Fibroblast of lung (primary cell): ENCODE measurements at places on chromosomes 1 and 21. TPM values are rescaled to one million over a fixed set of nuclear protein-coding genes. Genes with fewer than 3 reads are reported as not detected.

- DNase-seq, result no peak
Observed at GRCh38 chr1:153849487-153850185, 73.1 kb downstream of the GATAD2B start.

GRCh38 chr1:159122005-159122621 lies 45.5 kb upstream of the AIM2 start:
- DNase-seq, result peak; percentile 25

DNA sequence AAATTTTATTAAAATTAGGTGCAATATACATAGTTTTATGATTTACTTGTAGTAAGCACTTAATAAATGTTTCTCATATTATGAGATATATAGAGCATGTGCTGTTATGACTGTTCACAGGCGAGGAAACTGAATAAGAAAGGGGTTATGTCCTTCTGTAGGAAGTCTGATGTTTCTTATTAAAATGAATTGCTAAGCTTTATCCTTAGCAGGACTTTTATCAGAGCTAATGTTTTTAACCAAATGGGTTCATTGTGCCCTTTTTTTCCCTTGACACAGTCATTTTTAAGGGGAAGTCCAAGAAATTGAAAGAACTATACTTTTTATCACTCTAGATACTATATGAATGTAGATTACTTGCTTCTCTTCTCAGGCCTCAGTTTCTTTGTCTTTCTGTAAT lies 285.2 kb downstream of the PTPRC start:
- no peak for DNase-seq

Gene CEP350
- 71.1 and 101 TPM in 2 replicates for total RNA-seq

DNA sequence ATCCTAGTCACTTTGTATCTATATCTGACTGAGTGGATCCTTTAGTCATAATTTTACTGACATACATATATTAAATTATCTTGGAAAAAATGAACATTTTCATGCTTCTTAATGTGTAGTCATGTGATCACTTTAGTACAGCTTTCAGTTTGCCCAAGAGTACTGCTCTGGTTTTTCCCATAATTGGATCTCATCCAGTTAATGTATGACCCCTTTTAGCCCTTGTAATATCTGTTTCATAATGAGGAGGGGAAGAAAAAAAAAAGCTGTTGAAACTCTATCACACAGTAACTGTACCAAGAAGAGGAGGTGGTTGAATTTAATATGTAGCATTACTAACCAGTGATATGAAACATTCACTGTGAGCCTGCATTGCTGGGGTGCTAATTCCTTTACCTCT lies 328.7 kb downstream of the PTPRC start:
- no peak for DNase-seq

DNA sequence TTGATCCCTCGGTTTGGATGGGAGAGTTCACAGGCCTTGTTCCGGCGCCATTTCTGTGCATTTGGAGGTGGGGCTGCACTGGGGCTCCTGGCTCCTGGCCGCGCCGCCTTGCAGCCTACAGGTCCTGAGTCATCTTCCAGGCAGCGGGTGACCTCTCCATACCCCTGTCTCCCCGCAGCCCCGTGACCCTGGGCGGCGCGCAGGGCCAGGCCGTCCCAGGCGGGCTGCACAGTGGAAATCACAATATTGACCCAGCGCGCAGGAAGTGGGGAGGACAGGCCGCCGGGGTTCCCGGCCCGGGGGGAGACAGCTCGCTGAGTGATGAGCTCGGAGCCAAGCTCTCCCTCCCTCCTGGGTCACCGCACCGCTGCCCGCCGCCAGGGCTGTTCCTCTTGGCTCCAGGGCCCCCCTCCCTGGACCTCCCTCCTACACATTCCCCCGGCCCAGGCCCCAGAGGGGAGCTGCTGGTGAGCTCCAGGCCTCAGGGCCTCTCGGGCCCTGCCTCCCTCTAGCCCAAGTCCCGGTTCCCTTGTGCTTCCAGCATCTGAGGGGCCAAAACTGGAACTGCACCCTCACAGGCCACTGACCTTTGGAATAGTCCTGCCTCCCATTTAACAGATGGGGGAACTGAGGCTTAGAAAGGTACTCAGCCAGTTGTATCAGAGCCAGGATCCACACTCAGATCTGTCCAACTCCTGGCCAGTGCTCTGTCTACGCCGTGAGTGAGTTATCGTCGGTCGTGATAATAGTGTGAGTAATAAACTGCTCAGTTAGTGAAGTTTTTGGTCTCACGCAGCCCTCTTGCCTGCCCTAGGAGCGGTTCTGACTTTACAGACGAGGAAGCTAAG lies 142.9 kb upstream of the WNT4 start:
- no peak for DNase-seq

Gene RGS8
- total RNA-seq, result not detected in 2 replicates

- DNase-seq, result peak; percentile 98
Observed at GRCh38 chr1:15952317-15953258, 23.3 kb downstream of the ZBTB17 start.

DNA sequence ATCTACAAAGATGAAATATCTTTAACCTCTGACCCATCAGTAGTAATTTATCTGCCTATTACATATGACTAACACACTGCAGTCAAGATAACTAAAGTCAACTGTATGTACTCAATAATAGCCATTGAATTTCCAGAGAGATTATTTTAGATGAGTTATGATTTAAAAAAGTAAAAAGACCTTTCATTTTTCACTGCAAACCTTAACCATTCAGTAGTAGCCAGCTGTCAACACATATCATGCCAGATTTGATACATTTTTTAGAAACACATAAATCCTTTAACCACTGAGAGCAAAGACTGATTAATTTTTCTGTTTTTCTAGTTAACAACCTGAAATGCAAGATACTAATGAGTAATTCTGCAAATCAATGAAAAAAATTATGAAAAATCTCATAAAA lies 31.0 kb downstream of the PALMD start:
- DNase-seq, result no peak

DNA sequence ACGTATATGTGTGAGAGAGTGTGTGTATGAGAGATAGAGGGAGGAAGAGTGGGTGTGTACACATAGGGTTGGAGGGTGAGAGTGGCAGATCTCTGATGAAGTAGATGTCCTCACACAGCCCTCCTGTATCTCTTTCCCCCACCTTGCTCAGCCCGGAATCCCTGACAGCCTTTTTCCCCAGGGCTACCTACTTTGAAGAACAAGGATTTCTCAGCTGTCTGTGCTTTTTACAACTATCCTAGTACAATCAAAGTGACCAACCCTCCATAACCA lies 29.1 kb upstream of the CADM3 start:
- DNase-seq, result no peak
